Effector memory CD4-positive, alpha-beta T cell (primary cell): ENCODE measurements at places on chromosomes 5 and 9.

DNA sequence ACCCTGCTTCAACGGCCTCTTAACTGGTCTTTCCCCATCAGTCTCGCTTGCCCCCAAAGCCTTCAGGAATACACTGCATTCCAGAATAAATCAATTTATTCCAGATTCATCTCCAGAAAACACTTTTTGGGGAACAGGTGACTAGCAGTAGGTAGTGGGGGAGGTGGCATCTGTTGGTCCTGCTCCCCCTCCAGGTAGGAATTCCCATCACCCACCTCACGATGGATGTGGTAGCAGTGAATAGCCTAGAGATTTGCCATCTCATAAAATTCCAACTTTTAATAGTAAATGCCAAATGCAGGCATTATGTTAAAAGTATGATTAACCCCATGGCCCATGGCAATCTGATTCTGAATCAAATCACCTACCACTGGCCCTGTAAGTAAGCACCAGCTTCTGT, 142.7 kb downstream of the MED27 start:
- no peak for DNase-seq

GRCh38 chr5:77266291-77266690, 55.8 kb downstream of the PDE8B start:
- DNase-seq: no peak

- DNase-seq: no peak
These were observed 10.7 kb downstream of the UGT3A2 start for GRCh38 chr5:36055984-36056383.

DNA sequence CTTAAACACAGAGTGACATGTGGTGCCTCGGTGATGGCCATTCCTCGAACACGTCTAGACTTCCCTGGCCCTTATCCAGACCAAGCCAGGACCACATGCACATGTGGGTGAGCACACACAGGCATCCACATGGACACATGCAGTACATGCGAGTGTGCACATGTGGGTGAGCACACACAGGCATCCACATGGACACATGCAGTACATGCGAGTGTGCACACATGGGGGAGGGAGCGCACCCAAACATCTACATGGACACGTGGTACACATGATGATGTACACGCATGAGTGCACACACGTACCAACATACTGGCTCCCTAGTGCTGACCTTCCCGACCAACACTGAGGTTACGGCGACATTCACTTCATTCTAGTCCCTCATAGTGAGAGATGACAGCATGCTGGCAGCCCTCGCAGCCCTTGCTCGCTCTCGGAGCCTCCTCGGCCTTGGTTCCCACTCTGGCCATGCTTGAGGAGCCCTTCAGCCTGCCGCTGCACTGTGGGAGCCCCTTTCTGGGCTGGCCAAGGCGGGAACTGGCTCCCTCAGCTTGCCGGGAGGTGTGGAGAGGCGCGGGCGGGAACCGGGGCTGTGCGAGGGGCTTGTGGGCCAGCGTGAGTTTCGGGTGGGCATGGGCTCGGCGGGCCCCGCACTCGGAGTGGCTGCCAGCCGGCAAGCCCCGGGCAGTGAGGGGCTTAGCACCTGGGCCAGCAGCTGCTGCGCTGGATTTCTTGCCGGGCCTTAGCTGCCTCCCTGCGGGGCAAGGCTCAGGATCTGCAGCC, 186.8 kb downstream of the HSPA4 start:
- no peak for DNase-seq

DNA sequence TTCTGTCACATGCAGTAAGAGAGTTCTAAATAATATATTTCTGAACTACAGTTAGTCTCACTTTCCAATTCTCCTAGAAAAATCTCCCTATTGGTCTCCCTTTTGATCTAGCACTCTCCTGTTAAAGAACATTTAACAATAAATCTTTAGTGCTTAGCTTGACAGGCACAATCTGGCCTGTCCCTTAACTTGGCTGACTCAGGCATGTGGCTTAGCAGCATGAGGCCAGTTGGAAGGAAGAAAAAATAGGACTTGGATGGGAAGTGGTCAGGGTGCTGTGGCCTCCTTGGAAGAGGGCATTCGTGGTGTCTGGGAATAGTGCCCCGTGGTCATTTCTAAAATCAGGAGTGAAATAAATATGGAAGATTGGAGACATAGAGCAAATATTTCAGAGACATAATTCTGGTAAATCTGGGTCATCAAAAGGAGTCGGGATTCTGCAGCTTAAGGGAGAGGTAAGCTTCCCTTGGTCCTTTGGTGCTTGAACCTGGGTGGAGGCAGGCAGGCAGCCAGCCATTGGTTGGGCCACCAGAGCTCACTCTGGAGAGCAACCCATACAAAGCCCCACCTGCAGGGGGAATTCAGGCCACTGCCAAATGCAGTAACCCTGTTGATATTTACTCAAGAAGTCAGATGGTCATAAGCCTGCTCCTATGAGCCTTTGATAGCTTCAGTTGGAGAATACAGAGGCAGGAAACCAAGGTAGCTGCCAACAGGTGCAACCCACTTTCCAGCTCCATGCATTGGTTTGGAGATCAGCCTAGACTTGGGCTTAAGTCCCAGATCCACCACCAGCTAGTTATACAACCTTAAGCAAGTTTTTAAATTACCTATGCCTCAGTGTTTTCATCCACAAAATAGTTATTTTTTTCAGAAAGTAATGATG, 28.8 kb upstream of the TLE4 start:
- DNase-seq: no peak

GRCh38 chr9:18487611-18488010, 13.7 kb downstream of the ADAMTSL1 start:
- DNase-seq: no peak

DNA sequence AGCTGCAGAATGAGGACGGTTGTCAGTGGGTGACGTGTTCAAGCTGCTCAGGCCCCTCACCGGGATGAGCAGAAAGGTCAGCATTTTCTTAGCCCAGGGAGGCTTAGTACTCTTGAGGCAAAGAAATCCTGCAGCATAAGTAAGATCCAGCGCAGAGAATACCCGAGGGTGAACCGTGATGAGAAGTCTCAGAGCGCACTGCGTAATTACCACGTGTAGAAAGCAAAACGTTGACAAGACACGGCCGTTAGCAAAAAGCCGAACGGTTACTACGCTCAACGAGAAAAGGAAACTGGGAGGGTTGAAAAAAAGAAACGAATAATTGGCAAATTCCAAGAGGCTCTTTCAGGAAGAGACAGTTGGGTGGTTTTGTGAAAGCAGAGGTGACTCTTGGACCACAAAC, 104.0 kb downstream of the COL23A1 start:
- DNase-seq: no peak

GRCh38 chr9:75117564-75117963, 29.2 kb downstream of the OSTF1 start:
- no peak for DNase-seq

DNA sequence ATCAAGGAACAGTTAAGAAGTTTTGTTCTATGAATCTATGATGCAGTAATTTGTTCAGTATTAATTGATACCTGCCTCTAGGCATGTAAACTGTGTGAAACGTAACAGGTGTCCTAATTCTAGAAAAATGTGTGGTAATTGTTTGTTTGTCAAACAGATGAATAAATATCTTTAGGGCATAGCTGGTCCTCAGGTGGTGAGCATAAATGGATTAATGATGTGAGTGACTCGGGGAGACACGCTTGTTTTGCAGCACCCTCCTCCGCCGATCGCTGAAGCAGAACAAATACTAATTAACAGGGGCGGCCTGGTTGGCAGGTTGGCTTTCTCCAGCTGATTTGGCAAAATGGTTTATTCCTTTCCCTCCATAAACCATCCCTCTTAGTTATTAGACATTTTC, 88.8 kb downstream of the TLE4 start:
- DNase-seq: no peak

GRCh38 chr5:137075163-137075970, 423.8 kb downstream of the SPOCK1 start:
- DNase-seq: no peak

DNA sequence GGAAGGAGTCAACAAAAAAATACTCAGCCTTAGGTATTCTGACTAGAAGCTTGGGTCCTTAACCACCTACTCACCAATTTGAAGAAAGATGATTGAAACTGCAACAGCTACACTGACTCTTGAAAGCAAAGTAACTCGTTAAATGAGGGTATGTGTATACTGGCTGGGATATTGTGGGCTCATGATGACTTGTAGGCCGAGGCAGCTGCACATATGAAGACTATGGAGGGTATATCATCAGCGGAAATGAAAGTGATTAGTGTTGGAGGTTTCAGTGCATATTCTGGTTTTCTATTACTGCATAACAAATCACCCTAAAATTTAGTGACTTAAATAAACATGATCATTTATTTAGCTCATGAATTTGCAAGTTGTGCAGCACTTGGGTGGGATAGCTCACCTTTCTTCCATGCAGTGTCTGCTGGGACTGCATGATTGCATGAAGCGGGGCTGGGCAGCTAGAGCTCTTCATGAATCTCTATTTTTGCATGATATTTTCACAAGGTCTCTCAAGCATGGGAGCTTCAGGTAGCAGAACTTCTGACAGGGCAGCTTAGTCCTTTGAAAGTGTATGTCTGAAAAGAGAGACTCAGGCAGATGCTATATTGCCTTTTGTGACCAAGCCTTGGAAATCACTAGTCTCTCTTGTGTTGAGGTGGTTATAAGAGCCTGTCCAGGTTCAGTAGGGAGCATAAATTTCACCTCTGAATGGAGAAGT, 96.1 kb upstream of the CDKN2B start:
- no peak for DNase-seq

DNA sequence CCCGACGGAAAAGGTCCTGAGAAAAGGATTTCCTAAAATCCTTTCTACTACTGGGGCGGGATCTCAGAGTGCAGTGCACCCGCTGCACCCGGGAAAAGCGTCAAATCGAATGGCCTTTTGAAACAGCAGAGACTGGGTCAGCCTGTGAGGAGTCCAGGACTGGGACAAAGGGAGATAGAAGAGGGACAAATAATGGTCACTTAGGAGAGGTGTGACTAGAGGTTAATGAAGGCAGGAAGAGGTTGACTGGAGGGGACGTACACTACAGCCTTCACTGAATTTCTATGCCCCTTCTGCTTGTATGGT, 1.5 kb downstream of the PLPPR1 start:
- no peak for DNase-seq

- no peak for DNase-seq
These were observed 78.1 kb upstream of the DAP start for GRCh38 chr5:10839118-10839517.

GRCh38 chr5:144209361-144209760, 38.7 kb downstream of the KCTD16 start:
- no peak for DNase-seq

GRCh38 chr5:170393958-170394357, 4.8 kb upstream of the KCNMB1 start:
- no peak for DNase-seq

- no peak for DNase-seq
These were observed 7.7 kb upstream of the P4HA2 start for GRCh38 chr5:132235340-132235739.

GRCh38 chr5:143116814-143117213, 286.7 kb downstream of the NR3C1 start:
- no peak for DNase-seq

DNA sequence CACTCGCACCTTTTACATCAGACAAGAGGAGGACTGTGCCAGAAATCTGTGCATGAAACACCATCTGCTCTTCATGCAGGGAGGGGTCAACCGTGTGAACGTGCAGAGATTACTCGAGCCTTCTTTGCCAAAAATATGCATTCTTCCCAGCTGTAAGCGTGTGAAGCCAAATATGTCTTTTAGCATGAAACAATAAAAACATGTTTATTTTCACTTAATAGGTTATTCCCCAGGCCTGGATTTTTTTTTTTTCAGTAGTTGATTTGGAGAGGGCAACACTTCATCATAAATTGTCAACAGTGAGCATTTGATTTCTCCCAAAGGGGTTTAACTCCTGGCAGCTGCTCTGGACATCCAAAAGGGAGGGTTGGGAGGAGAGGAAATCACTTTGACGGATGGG, 23.8 kb downstream of the PLAC8L1 start:
- no peak for DNase-seq

DNA sequence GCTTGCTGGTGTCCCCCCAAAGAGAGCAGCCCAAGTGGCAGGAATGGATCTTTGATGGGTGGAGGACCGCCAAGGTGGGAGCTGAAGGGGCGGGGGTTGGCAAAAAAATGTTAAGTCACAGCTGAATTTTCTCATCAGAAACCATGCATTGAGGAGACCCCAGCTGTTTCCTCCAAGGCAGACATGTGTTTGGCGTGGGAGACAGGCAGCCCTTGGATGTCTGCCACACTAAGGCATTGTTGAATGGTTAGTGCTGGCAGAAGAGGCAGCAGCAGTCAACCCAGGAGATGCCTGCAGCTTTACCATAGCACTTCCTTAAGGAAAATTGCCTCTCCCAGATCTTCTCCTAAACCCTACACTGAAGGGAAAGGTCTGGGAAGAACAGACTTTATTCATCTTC, 394.9 kb upstream of the CD180 start:
- DNase-seq: no peak

- no peak for DNase-seq
These were observed 121.6 kb upstream of the LIFR start for GRCh38 chr5:38678076-38678475.

DNA sequence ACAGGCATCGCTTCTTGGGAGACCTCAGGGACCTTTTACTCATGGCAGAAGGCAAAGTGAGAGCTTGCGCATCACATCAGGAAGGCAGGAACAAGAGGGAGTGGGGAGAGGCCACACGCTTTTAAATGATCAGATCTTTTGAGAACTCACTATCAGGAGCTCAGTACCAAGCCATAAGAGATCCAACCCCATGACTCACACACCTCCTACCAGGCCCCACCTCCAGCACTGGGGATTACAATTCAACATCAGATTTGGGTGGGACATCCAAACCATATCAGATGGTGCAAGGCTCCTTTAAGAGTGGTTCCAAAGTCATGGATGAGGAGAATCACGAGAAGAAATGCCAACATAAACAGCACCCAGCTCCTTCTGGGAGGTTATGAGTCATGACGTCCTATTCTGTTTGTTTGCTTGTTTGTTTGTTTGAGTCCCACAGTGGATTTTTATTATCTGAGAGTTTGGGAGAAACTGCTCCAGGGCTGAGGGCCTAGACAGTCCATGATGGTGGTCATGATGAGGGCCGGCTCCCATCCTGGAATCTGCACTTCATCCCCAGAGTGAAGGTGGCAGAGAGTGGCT, 453.5 kb downstream of the GADD45G start:
- DNase-seq: no peak

- DNase-seq: no peak
These were observed 32.9 kb upstream of the TRIO start for GRCh38 chr5:14110196-14110595.

- no peak for DNase-seq
These were observed 133.4 kb downstream of the SEMA6A start for GRCh38 chr5:116441223-116441622.

- DNase-seq: peak; percentile 62
These were observed 17.3 kb downstream of the SLC22A5 start for GRCh38 chr5:132386644-132387286.

- DNase-seq: no peak
These were observed 301.4 kb downstream of the MLLT3 start for GRCh38 chr9:20320921-20321320.

DNA sequence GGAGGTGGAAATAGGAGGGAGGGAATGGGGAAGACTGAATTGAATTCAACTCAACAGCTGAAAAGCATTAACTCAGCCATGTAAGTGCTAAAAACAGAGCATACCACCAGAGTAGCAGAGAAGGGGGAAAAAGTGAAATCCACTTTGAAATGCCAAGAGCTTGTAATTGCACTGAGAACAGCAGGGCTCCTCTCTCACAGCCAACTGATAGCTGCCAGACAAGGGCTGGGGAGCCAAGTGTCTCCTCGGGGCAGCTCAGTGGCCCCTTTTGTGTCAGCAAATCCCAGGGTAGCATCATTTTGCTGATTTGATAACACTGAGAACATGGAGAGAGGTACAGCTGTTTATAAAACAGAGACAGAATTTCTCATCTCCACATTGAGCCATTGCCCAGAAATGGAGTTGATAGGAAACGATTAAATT, 182.5 kb downstream of the FRMD3 start:
- no peak for DNase-seq

- DNase-seq: no peak
These were observed 51.7 kb upstream of the CAMK4 start for GRCh38 chr5:111172504-111172903.
